ENCODE measurements at places on chromosomes 3 and 15.

DNA sequence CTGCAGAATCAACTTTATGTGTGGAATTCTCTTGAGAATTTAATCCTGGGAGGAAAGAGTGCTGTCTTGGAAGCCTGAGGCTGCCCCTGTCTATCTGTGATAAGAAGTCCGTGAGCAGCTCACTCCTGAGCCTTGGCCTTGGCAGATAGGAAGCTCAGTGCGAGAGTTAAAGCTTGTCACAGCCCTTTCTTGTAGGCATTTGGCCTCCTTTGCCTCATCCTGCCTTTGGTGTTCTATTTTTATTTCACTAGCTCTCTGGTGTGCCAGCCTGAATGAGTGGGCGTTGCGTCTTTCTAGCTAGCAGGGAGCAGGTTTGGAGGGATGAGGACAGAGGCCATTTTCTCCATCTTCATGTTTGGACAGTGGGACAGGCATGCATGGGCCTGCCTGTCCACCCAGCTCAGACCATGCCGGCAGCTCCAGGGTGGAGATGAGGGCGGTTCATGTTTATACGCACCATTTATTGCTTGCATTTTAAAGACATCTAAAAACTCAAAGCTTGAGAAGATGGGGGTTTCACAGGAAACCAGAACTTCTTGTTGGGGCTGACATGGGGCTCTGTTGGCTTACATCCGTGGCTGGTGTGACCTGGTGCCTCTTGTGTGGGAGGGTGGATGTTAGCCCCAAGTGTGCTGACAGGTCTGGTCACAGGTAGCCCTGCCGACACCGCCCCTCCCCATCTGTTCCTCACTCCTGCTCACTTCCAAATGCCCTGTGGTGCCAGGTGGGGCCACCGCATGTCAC is 29.8 kb downstream of the IRAK2 start:
- peak; percentile 28 for DNase-seq
- no peaks in the 10 kb centered on the region for H3K36me3 ChIP-seq
- no peaks in the 10 kb centered on the region for H3K27me3 ChIP-seq
- peak overlapping the region; percentile 69 for H3K4me3 ChIP-seq

- H3K27ac ChIP-seq: no peak overlapping the region
- H3K27me3 ChIP-seq: no peaks in the 10 kb centered on the region
- no peak overlapping the region for H3K4me3 ChIP-seq
- no peak for DNase-seq
- peaks cover 18% of the 10 kb centered on the region for H3K4me1 ChIP-seq
- H3K36me3 ChIP-seq: no peaks in the 10 kb centered on the region
Measured at GRCh38 chr3:177626045-177626444, 428.8 kb upstream of the TBL1XR1 start.

GRCh38 chr3:46261926-46262594 is 19.8 kb downstream of the CCR3 start:
- H3K4me1 ChIP-seq: peaks cover 6% of the 10 kb centered on the region
- no peaks in the 10 kb centered on the region for H3K27me3 ChIP-seq
- H3K27ac ChIP-seq: peak overlapping the region; percentile 32
- DNase-seq: no peak
- no peaks in the 10 kb centered on the region for H3K36me3 ChIP-seq
- peak overlapping the region; percentile 59 for H3K4me3 ChIP-seq

DNA sequence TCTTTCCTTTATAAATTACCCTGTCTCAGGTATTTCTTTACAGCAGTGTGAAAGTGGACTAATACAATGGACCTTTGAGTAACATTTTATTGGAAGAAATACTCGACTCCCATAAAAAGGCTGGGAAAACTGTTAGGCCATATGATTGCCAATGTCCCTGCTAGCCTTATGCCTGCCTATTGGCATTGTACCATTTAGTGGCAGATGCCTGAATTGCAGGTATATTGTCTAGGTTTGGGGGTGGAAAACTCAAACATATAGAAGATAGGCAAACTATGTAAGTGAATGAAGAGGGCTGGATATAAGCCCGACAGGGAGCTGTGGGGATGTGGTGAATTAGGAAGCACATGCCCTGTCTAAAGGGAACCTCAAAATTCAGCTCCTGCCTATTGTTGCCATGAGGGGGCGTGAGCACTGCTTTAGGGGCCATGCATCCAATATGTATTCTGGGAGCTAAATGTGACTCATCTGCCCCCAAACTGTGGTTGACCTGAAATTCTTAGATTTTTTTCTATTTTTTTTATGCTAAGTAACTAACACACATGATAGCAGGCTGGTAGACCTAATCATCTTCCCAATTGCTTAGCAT is 65.2 kb upstream of the TRA2B start:
- no peak overlapping the region for H3K27ac ChIP-seq
- peaks cover 2% of the 10 kb centered on the region for H3K4me1 ChIP-seq
- H3K36me3 ChIP-seq: no peaks in the 10 kb centered on the region
- H3K27me3 ChIP-seq: peaks cover 31% of the 10 kb centered on the region
- H3K4me3 ChIP-seq: no peak overlapping the region
- no peak for DNase-seq

GRCh38 chr3:47852604-47853602 is 50.0 kb downstream of the DHX30 start:
- DNase-seq: no peak
- H3K4me3 ChIP-seq: no peak overlapping the region
- no peak overlapping the region for H3K27ac ChIP-seq
- no peaks in the 10 kb centered on the region for H3K36me3 ChIP-seq
- no peaks in the 10 kb centered on the region for H3K27me3 ChIP-seq

- peaks cover 11% of the 10 kb centered on the region for H3K36me3 ChIP-seq
- no peak for DNase-seq
Measured at GRCh38 chr3:4340411-4341335, 37.5 kb downstream of the SETMAR start.

GRCh38 chr15:83843471-83843871 is 189.5 kb downstream of the ADAMTSL3 start:
- DNase-seq: no peak
- H3K27me3 ChIP-seq: peaks cover 12% of the 10 kb centered on the region
- H3K27ac ChIP-seq: no peak overlapping the region
- H3K4me3 ChIP-seq: no peak overlapping the region
- no peaks in the 10 kb centered on the region for H3K36me3 ChIP-seq
- no peaks in the 10 kb centered on the region for H3K4me1 ChIP-seq

DNA sequence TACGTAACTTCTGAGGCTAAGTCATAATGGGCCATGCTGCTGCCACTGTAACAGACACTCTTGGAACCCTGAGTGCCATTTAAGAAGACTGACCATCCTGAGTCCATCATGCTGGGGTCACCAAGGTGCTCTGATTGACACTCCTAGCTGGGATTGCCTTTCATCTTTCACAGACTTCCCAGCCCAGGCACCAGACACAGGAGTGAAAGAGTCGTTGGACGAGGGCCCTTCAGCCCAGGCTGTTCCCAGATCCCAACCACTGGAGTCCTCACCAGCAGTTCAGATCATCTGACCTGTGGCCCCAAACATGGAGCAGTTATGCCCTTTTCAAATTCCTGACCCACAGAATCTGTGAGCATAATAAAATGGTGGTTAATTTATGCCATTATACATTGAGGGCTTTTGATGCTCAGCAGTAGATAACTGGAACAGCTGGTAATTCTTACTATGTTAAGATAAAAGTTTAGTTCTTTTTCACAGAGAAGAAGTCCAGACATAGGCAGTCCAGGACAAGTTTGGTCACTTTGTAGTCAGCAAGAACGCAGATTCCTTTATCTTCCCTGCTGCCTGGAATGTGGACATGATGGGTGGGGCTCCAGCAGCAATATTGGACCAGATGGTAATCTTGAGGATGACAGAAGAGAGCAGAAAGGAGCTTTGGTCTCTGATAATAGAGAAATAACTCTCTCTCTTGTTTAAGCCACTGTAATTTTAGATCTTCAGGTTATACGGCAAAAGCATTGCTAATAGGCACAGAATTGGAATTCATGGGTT is 7.3 kb upstream of the EHD4 start:
- peak overlapping the region; percentile 39 for H3K4me3 ChIP-seq
- no peak overlapping the region for H3K27ac ChIP-seq
- H3K27me3 ChIP-seq: peaks cover 9% of the 10 kb centered on the region
- peaks cover 16% of the 10 kb centered on the region for H3K4me1 ChIP-seq
- H3K36me3 ChIP-seq: no peaks in the 10 kb centered on the region

DNA sequence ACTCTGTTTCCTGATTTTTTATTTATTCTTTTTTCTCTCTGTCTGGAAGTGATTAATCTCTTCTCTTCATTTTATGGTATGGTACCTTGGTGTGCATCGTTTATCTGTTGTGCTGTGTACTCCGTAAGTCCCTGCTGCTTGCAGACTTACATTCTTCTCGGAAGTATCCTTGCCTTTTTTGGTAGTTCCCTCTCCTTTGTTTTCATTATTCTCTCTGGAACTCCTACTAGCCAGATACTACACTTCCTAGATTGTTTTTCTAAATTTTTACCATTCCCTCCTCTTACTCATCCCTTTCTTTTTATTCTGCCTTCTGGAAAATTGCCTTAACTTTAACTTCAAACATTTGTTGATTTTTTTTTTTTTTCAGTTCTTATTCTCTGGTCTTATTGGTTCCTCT is 27.2 kb downstream of the PIK3CA start:
- peaks cover 25% of the 10 kb centered on the region for H3K4me1 ChIP-seq
- H3K27ac ChIP-seq: peak overlapping the region; percentile 71
- H3K36me3 ChIP-seq: no peaks in the 10 kb centered on the region
- DNase-seq: no peak
- H3K27me3 ChIP-seq: no peaks in the 10 kb centered on the region

DNA sequence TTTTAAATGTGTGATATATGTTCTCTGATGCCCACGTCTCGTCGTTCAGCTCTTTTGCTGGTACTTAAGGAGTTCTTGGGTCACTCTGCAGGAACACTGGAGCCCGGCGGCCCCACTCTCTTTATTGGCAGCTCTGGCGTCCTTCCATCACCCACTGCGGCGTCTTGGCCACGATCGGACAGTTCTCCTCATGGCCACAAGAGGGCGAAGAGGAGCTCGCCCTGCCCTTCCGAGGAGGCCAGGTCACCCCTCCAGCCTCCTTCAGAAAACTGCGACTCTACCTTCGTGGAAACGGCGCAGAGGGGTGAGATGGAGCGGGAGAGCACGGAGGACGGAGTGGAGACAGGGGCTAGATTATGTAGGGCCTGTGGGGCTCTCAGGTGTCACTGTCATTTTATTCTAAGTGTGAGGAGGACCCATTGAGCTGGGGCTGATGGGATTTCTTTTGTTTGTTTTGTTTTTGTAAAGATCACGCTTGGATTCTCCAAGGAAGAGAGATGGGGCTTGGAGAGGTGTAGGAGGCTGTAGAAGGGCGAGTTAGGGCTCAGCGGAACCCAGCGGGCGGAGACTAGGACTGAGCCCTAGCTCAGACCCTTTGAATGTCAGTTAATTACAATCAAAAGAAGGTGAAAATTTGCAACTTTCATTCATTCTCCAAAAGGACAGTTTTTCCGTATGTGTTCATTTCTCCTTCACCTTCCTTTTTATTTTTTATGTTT is 28.0 kb upstream of the GABRA5 start:
- DNase-seq: no peak
- H3K27ac ChIP-seq: no peak overlapping the region
- peaks cover 2% of the 10 kb centered on the region for H3K36me3 ChIP-seq
- H3K27me3 ChIP-seq: no peaks in the 10 kb centered on the region
- H3K4me3 ChIP-seq: no peak overlapping the region
- no peaks in the 10 kb centered on the region for H3K4me1 ChIP-seq

GRCh38 chr3:49704629-49705028 is 14.9 kb downstream of the AMIGO3 start:
- H3K27ac ChIP-seq: no peak overlapping the region
- H3K36me3 ChIP-seq: peaks cover 2% of the 10 kb centered on the region
- DNase-seq: no peak
- no peaks in the 10 kb centered on the region for H3K27me3 ChIP-seq

DNA sequence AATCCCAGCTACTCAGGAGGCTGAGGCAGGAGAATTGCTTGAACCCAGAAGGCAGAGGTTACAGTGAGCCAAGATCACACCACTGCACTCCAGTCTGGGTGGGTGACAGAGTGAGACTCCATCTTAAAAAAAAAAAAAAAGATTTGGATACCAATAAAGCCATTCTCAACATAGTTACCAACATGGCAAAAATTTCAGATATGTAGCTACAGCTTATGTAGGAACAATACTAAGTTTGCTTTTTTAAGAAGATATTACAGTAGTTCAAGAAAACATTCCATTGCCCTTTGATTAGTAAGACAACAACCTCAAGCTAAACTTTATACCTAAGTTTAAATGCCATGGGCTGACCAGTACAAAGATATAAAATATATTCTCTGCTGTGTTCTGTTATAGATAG is 34.4 kb downstream of the ZNF106 start:
- no peak for DNase-seq
- no peaks in the 10 kb centered on the region for H3K27me3 ChIP-seq
- no peak overlapping the region for H3K27ac ChIP-seq
- peaks cover 3% of the 10 kb centered on the region for H3K36me3 ChIP-seq

- H3K36me3 ChIP-seq: peaks cover 2% of the 10 kb centered on the region
- no peak overlapping the region for H3K27ac ChIP-seq
Measured at GRCh38 chr15:83194528-83194927, 13.1 kb downstream of the HDGFL3 start.

GRCh38 chr15:89112341-89112971 is 24.2 kb downstream of the ABHD2 start:
- H3K27me3 ChIP-seq: no peaks in the 10 kb centered on the region
- DNase-seq: no peak
- peak overlapping the region; percentile 15 for H3K4me3 ChIP-seq
- peak overlapping the region; percentile 56 for H3K27ac ChIP-seq

DNA sequence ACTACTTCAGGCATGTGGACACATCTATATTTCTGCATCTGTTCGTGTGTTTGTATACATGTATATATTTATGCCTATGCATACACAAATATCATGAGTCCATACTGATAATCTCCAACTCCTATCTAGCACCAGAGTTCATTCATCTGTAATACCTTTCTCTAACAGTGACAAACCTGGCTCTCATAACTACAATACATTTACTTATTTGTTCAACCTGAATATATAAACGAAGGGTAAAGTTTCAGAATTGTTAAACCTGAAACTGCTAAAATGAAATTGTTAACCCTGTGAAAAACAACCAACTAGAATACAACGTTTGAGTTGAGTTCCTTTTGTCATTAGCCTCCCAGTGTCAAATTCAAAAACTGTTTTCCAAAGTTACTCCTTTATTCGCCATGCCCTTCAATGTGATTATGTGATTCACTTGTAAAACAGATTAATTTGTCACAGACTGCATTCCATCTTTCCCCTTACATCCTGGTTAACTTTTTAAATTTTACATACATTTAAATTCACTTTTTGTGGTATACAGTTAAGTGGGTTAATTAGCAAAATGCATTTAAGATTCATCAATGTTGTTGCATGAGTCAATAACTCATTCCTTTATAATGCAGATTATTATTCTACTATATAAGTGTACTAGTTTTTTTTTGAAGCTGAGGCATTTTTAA is 58.5 kb downstream of the PIK3R4 start:
- no peak for DNase-seq
- peaks cover 8% of the 10 kb centered on the region for H3K4me1 ChIP-seq
- no peaks in the 10 kb centered on the region for H3K27me3 ChIP-seq
- no peak overlapping the region for H3K4me3 ChIP-seq

DNA sequence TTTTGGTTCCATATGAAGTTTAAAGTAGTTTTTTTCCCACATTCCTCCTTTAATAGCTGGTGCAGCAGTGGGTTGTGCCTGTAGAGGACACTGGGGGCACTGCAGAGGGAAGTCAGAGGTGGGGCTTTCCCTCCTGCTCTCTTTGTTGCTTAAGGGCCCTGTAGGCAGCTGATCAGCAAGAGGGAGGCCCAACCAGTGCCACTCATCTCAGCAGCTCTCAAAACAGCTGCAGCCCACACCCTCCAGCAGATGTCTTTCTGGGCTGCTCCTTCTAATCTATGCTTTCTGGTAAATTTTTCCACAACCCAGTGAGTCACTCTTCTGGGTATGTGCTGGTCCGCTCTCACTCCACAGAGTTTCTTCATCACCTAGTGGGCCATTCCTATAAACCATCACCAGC is 263.8 kb downstream of the FEZF2 start:
- H3K4me3 ChIP-seq: no peak overlapping the region
- no peaks in the 10 kb centered on the region for H3K4me1 ChIP-seq
- H3K27ac ChIP-seq: no peak overlapping the region
- DNase-seq: no peak
- no peaks in the 10 kb centered on the region for H3K36me3 ChIP-seq
